ENCODE measurements at places on chromosomes 6 and 20. TPM values are rescaled to one million over a fixed set of nuclear protein-coding genes. Genes with fewer than 3 reads are reported as not detected.

- DNase-seq: no peak
Measured at GRCh38 chr6:157800420-157801237, 22.4 kb upstream of the SNX9 start.

DNA sequence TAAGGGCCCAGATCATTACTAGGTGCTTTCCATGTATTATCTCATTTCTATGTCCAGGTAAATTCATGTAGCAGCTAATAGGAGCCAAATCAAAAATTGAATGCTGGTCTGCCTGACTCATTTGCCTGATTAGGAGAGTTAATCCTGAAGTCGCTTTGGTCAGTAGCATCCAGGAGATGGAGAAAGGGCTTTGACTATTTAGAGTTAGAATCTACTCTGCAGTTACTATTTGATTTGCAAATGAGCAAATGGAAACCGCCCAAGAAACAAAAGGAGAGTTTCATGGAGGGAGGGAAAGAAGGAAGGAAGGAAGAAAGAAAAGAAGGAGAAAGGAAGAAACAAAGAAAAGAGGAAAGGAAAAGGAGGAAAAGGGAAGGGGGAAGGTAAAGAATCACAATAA is 539.6 kb upstream of the MMS22L start:
- no peak for DNase-seq

DNA sequence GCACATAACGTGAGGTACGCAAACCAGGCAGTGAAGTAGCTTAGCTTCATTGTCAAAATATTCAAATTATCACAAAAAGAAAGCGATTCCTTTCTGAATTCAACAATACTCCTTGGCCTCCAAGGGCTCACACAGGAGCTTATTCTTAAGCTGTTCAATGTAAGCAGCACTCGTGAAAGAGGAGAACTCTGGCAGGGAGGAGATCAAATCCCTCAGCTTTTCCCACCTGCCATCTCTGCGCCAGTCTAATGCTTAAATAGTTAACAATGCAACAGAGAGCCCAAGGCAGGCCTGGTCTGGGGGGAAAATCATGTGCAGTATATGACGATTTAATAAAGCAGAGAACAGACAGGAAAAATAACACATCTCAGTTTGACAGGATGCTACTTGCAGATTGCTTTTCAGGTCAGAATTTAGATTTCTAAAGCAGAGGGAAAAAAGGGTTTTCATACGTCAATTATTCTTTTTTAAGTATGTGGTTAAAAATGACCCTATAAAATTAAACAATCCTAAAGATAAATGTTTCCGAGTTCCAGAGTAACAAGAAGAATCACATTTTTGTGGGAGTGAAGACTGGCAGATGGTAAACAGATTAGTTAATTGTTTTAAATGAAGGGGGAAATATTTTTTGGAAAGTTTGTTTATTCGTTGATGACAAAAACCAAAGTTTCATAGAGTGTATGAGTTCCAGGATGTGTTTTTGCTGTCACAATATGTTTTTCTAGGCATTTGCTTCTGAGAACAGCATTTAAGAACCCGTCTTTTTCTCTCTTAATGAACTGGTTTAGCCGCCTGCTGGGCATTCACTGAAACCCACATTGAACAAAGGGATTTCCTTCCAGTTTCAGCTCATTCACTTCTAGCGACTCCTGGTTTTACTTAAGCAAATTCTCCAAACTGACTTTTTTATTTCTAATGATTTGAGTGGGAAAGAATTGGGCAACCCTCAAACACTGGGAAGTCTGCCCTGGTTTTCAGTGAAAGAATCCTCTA is 45.9 kb downstream of the PLAGL1 start:
- no peak for DNase-seq

- no peak for DNase-seq
Measured at GRCh38 chr20:62624325-62624690, 18.0 kb upstream of the SLCO4A1 start.

CPNE5 gene
- 6.9 TPM for total RNA-seq

- DNase-seq: no peak
Measured at GRCh38 chr20:46324379-46324778, 16.1 kb upstream of the CDH22 start.
